GM06990 (cell line): ENCODE measurements at places on chromosomes 16 and 17.

- no peak for DNase-seq
Measured at GRCh38 chr17:21680366-21680765, 12.0 kb upstream of the KCNJ18 start.

- no peak for DNase-seq
Measured at GRCh38 chr16:85819771-85820170, 20.3 kb downstream of the COX4I1 start.

DNA sequence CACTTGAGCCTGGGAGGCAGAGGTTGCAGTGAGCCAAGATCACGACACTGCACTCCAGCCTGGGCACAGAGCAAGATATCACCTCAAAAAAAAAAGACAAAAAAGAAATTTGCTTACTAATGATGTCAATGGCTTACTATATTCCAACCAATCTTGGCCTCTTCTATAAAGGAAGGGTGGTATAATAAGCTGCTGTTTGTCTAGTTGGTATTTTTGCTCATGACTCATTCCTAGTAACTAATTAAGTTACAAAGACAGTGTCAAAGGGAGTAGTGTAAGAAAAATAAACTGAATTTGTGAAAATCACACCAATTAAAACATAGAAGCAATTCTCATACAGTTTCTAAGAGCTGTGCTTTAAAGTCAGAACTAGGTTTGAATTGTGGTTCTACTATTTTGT, 82.5 kb downstream of the NLK start:
- DNase-seq, result no peak

GRCh38 chr16:1007284-1007850, 25.8 kb downstream of the SOX8 start:
- no peak for DNase-seq

DNA sequence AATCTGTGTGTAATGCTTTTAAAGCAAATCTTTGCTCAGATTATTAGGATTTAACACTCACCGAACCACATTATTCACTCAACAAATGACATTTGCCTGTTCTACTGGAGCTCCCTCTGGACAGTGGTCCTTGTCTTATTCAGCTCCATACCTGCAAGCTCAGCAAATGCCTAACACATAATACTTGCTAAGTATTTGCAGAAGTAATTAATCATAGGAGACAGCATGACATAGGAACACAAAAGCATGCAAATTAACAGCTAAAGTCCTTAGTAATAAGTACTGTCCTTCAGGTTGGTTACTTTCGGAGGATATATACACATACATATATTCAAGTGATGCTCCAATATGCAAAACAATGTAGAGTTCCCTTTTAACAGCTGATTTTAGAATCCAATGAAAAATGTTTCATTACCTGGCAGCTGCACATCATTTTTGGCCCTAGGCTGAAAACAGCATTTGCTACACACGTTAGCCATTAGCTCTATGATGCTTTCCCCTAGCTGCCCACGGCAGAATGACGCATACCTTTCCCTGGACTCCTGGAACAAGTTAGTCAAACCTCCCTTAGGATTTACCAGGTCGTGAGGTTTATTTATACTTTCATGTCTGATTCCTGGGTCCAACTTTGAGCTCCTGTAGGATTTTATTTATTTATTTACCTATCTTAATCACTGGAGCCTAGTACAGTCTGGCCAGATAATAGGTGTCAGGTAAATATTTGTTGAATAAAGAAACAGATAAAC, 8.6 kb downstream of the BRD7 start:
- DNase-seq, result no peak

GRCh38 chr17:19716108-19717030, at the start of gene SLC47A2:
SLC47A2 (minus strand) TSS chr17:19716584; CDS start chr17:19716555, 29 bp downstream.
- no peak for DNase-seq

- DNase-seq, result no peak
Measured at GRCh38 chr17:32943206-32943605, 15.3 kb downstream of the TMEM98 start.

GRCh38 chr17:2396568-2397246, 4.2 kb downstream of the MNT start:
- DNase-seq, result peak; percentile 80

DNA sequence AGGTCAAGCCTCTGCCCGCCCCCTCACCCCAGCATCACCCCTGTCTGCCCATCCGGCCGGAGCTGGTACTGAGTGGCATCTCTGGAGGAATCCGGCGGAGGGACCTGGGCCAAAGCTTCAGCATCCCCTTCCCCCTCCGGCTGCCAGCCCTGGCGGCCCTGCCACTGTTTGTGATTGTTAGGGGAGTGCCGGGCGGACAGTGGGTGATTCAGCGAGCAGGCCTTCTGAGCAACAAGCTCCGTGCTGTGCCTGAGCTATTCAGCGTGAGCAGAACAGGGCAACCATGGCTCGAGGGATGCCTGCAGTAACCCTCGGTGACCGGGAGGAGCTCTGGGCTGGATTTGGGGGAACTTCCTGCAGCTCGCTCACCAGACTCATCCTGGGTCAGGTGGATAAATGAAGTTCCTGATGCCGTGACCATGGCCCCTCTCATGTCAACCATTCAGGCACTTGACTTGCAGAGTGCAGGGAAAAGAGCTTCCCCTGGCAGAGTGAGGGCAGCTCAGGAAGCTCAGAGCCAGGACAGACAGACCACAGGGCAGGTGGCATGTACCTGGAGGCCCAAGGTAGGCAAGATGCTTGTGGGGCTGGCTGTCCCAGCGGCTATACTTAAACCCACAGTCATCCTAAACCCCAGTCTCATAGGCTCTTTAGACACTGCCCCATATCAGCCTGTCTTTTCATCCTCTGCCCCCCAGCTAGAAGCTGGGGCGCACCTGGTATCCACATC, 24.3 kb upstream of the MLKL start:
- no peak for DNase-seq

DNA sequence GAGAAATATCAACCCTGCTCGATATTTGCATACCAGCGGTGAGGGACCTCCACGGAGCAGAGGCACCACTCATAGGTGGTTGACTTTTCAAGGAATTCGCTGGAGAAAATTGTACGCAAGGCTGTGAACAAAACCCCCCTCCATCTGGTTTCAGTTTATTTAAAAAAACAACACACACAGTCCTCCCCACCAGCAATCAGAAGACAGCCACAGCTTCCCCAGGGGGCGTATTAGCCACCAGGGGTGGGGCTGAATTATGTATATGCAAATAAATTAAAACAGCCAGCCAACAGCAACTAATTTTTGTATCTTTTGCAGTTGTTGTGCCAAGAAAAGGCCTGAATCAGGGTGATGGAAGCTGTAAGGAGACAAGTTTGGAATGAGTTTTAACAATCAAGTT, 5.9 kb upstream of the HSD11B2 start:
- no peak for DNase-seq

GRCh38 chr16:8645141-8645521, 23.6 kb downstream of the METTL22 start:
- no peak for DNase-seq

DNA sequence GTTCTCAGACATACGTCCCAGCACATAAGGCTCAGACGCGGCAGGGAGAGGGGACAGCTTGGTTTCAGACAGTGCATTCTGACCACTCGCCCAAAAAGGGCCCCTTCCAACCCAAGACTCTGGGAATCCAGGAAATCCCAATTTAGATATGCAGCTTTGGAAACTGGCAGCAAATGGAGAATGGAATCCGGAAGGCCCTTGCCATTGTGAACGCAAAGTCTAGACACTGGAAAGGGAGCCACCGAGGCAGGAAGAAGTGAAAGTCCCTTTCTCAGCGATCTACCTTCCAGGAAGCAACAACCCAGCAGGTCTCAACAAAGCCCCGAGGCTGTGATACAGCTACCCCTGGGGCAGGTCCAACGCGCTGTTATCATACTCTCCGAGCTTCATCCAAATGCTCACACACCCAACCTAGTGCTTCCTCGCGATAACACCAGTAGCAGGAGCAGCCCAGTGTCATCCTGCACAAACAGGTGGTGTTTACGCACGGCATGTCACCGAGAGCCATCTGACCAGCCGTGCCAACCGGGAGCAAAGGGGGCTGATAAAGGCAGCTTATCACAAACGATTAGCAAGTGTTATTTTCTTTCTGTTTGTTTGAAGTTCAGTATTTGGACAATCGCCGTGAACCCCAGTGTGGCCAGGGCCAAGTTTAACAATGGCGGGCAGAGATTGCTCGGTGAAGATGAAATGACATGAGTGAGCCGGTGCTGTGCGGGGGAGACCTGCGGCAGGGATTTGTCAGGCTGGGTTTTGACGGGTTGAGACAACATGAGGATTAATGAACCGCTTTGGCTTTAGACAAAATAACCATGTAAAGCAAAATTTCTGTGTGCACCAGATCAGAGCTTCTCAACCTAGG, 240.6 kb downstream of the FOXL1 start:
- no peak for DNase-seq

- no peak for DNase-seq
Measured at GRCh38 chr16:3716831-3717234, 491 bp downstream of the TRAP1 start.

DNA sequence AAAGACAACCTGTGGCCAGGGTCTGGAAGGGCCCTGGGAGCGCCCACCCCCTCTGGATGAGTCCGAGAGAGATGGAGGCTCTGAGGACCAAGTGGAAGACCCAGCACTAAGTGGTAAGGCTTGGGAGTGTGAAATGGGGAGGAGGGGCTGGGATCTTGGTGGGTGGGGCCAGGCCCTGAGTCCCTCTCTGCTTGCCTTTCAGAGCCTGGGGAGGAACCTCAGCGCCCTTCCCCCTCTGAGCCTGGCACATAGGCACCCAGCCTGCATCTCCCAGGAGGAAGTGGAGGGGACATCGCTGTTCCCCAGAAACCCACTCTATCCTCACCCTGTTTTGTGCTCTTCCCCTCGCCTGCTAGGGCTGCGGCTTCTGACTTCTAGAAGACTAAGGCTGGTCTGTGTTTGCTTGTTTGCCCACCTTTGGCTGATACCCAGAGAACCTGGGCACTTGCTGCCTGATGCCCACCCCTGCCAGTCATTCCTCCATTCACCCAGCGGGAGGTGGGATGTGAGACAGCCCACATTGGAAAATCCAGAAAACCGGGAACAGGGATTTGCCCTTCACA, 1.2 kb upstream of the STARD3 start:
- DNase-seq, result no peak

- no peak for DNase-seq
Measured at GRCh38 chr16:23729503-23730424, 16.7 kb upstream of the ERN2 start.

- DNase-seq, result no peak
Measured at GRCh38 chr16:5056352-5056751, 9.4 kb downstream of the C16orf89 start.

- DNase-seq, result no peak
Measured at GRCh38 chr17:7654832-7655540, 4.3 kb downstream of the ATP1B2 start.

- peak; percentile 67 for DNase-seq
Measured at GRCh38 chr16:47492428-47493377, 31.6 kb downstream of the PHKB start.

DNA sequence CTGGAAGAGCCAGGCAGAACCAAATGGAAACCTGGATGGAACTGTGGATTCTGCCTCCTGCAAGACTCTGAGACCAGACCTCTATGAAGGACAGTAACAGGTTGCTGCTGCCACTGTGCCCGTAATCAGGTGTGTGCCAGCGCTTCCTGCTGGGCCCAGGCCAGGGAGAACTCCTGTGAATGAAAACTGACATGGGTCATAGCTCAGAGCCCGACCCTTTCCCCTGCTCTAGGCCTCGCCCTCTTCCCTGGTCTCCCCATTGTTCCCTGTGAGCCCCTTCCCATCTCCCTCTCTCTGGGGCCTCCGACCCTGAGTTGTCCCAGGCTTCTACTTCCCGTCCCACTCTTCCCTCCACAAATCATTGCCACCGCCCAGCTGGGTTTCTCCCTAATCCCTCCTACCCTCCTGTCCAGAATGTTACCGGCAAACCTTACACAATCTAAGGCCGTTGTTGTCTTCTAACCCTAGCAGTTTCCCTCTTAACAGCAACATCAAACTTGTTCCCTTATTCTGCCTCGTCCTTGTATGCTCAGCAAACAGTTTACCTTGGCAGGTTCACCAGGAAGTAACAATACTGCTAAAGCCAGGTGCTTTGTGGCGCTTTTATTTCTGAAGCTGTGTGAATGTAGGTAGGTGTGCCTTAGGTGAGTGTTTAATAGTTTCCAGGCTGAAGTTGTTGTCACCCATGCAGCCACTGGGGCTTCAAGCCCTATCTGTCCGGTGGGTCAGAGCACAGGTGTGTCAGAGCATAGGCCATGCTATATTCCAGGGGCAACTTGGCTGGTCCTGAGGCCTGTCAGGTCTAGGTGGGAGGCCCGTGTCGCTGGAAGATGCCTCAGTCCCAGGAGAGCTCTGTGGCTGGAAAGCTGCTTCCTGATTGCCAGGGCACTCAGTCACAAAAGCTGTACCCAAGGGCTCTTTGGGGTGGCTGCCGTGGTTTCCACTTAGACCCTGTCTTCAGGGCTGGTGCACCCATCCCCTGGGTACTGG, 32.0 kb downstream of the SMPD3 start:
- DNase-seq, result no peak

GRCh38 chr17:82400830-82401229, 17.3 kb upstream of the HEXD start:
- peak; percentile 74 for DNase-seq

DNA sequence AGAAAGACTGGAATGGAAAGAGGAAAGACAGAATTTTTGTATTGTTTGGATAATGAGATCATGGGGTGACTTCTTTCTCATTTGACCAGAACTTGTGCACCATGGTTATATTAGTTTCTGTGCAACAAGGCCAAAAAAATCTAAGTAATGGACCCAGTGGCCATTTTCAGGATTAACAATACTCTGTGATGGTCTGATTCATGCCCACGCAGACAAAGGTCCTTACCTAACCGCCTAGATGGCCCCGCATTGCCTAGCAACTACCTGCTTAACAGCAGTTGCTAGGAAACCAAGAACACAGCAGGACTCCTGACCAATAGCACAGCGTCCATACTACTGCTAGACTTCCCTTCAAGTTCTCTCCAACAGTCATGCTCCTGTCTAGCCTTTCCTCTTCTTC, 22.4 kb downstream of the MIS12 start:
- DNase-seq, result no peak

GRCh38 chr17:66469890-66470289, 167.5 kb downstream of the PRKCA start:
- no peak for DNase-seq

DNA sequence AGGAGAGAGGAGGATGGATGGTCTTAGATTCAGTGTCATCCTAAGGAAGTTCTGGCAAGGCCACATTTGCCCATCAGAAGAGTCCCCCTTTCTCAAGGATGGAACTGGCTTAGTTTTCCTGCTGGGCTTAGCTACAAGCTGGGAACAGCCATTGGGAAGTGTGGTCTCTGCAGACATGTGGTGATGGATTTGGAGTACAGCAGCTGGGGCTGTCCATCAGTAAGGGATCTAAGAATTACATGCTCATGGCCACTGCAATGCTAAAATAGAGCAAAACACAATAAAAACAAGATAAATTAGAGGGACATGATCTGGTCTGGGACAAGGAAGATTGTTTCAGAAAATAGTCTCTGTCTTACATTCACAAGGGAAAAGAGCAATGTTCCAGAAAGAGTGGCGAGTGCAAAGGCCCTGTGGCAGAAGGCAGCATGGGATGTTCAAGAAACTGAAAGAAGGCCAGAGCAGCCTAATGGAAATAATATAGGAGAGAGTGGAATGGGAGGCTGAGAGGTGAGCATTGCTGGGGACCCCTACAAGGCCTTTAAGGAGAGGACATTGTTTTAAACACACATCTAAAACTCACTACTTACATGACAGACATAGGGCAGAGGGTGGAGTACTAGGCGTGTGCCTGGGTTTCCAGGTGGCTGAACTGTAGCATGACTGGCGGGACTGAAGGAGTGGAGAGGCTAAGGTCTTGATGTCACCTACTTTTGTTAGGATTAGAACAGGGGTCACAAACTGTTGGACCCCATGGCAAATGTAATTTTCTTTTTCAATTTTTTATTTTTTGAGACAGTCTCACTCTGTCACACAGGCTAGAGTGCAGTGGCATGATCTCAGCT, 17.0 kb upstream of the TOX3 start:
- no peak for DNase-seq
